Activated T-cell treated with anti-CD3 and anti-CD28 coated beads for 24 hours (primary cell): ENCODE measurements at places on chromosomes 11 and 22.

GRCh38 chr22:26172389-26172990 is 3.2 kb downstream of the SEZ6L start:
- DNase-seq: peak; percentile 2

- no peak for DNase-seq
These were observed 24.8 kb downstream of the PTPRJ start for GRCh38 chr11:48005136-48005535.

- no peak for DNase-seq
These were observed 7.6 kb upstream of the MUC5AC start for GRCh38 chr11:1150116-1150515.

GRCh38 chr11:83280256-83280655 is 5.9 kb downstream of the CCDC90B start:
- DNase-seq: no peak

- no peak for DNase-seq
These were observed 333.3 kb downstream of the MIAT start for GRCh38 chr22:26990503-26991189.
